ENCODE measurements at places on chromosomes 11 and 22.

DNA sequence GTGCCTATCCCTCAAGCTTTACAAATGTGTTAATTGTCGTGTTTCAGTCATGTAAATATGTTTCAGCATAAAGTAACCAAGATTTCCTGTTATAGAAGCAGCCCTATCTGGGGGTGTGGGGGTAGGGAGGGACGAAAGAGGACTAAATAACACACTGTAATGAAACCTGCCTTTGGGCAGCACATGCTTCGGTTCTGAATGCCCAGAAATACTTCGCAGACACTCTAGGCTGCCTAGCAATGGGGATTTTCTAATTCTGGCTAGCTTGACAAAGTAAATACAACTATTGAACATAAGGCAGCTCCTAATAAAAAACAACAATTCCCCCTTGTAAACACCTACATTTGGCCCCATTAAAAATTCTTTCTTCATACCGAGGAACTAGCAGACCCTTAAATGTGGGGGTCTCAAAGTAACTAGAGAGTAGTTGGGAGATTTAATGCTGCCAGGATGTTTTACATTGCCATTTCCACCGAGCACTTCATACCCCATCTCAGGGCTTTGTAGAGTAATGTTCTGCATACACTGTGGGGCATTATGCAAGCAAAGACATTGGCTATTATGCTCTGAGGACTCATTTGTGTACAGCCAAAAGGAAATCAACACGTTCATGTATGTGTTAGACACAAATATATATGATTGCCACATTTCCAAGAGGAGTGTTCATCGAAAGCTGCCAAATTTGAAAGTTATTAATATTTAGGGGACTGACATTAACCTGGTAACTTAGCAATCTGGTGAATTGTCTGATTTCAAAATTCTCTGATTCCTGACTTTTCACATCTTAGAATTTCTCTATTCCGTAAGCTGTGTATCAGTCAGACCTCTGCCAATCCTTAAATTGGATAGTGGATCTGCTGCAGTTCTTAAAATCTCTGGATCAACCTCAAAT lies 42.1 kb downstream of the PAX6 start:
- no peak for DNase-seq

DNA sequence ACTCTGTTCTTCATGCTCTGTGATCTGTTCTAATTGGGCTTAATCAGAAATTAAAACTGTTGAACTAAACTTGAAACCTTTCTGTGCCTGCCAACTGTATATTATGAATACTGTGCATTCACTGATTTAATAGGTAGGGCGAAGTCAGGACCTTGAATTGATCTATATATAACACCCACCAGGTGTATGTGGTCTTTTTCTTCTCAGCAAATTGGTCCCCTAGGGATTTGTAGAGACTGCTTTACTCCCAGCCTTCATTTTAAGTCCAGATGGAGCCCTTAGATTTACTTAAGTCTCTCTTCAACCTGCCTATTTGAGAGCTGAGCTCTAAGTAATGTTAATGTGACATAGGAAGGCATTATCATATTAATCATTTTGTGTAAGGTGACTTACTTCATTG lies 257.5 kb downstream of the TMEM135 start:
- no peak for DNase-seq

DNA sequence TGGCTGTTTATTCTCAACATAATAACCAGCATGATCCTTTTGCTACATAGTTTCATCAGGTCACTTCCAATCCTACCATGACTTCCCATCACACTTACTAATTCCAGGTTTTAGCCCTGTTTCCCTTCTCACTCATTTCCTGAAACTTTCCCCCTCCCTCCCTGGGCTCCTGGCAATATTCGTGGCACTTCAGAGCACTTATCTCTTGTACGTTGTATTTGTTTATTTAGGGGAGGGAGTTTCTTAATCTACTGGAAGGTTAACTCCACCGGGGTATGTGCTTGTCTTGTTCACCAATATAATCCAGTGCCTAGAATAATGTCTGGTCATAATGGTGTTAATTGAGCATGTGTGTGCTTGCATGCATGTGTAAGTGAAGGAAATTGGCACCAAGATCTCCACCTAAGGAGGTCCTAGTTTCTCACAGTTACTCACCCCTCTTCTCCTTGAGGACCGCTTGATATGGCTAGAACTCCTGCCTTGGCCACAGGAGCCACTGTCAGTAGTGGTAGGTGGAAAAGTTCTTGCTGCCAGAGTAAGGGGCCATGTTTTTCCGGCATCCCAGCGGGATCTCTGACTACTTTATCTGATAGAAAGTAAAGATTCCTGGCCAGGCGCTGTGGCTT lies 11.7 kb downstream of the EIF3L start:
- no peak for DNase-seq

DNA sequence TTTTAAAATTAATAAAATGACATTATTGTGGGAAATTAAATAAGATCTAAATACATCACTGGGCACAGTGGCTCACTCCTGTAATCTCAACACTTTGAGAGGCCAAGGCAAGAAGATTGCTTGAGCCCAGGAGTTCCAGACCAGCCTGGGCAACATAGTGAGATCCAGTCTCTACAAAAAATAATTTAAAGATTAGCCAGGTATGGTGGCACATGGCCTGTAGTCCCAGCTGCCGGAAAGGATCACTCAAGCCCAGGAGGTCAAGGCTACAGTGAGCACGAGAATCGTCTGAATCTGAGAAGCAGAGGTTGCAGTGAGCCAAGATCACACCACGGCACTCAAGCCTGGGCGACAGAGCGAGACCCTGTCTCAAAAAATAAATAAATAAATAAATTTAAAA lies 15.9 kb upstream of the CARD10 start:
- DNase-seq = no peak

- no peak for DNase-seq
Observed at GRCh38 chr22:47600281-47600680, 837.8 kb downstream of the TBC1D22A start.

GRCh38 chr22:36921309-36922104 lies 8.1 kb downstream of the CSF2RB start:
- peak; percentile 60 for DNase-seq

DNA sequence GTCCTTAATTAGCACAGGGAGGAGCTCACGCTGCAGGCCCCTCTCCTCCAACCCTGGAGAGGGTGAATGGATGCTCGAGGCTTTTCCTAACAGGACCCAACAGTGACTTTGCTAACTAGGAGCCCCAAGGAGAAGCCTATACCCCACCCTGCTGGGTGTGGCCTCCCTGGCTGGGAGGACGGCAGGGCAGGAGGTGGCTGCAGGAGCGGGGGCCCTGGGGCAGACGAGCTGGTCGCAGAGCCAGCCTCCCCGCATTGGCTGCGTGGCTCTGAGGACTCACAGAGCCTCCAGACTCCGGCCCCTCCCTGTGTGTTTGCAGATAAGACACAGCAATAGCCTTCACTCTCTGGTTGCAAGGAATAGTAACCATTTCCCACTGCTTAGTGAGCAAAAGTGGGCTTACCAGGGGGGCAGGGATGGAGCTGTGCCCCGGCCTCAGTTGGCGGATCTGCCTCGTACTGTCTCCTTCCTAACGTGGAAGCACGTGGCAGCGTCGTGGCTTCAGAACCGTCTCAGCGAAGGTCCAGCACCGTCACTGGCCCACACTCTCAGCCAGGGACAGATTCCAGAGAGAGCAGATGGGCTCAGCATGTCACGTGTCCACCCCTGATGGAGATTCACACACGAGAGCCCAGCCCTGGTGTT lies 1087.5 kb downstream of the BRD1 start:
- no peak for DNase-seq

- DNase-seq = peak; percentile 95
Observed at GRCh38 chr11:45518833-45519535, 146.4 kb downstream of the CHST1 start.

GRCh38 chr22:19796160-19796559 lies 35.6 kb downstream of the TBX1 start:
- no peak for DNase-seq

GRCh38 chr11:115164774-115165173 lies 339.4 kb downstream of the CADM1 start:
- no peak for DNase-seq

DNA sequence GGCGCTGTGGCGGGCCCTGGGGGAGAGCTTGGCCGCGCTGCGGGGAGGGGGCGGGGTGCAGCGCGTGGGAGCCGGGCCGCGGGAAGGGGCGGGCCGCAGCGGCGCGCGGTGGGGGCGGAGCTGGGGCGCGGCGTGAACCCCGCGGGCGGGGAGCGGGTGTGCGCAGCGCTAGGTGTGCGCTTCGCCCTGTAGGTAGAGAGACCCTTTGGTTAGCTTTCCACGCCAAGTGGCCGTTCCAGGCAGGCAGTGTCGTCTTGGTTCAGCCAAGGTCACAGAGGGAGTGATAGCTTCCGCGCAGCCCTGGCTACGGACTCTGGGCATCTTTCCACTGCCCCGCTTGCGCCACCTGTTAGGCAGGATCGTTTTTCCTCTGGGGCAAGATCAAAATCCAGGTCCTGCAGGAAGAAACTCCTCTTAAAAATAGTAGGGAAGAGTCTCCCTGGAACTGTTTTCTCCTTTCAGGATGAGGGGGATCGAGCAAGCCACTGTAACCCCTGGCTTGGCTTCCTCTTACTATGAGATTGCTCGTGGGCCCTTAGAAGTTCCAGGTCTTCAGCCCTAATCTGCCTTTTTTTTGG lies 434 bp downstream of the BANF1 start:
- no peak for DNase-seq

- no peak for DNase-seq
Observed at GRCh38 chr11:61752117-61752924, at the start of gene MYRF. Gene MYRF, plus strand, starts transcription at chr11:61752636. Its CDS starts 109 bp downstream, at chr11:61752745.

DNA sequence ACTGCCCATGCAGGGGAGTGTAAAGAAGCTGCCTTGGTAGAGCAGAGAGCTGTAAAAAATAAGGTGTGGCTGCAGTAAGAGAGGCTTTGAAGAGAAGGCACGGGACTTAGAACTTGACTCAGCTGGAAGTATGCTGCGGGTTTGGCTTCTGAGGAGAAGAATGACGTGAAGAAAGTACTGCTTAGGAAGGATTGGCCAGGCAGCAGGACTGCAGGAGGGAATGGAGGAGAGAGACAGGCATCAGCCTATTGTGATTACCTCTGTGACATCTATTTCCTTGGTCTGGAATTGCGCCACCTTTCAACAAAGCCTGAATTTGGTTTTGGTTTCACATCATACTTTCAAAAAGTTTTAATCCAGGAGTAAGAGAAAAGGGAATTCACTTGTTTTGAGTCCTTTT lies 22.5 kb downstream of the PRRG4 start:
- peak; percentile 84 for DNase-seq

DNA sequence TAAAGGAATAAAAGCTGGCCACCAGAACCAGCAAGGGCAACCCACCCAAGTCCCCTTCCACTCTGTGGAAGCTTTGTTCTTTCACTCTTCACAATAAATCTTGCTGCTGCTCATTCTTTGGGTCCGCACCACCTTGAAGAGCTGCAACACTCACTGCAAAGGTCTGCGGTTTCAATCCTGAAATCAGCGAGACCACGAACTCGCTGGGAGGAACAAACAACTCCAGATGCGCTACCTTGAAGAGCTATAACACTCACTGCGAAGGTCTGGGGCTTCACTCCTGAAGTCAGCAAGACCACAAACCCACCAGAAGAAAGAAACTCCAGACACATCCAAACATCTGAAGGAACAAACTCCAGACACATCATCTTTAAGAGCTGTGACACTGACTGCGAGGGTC lies 365.2 kb upstream of the LUZP2 start:
- DNase-seq = no peak

DNA sequence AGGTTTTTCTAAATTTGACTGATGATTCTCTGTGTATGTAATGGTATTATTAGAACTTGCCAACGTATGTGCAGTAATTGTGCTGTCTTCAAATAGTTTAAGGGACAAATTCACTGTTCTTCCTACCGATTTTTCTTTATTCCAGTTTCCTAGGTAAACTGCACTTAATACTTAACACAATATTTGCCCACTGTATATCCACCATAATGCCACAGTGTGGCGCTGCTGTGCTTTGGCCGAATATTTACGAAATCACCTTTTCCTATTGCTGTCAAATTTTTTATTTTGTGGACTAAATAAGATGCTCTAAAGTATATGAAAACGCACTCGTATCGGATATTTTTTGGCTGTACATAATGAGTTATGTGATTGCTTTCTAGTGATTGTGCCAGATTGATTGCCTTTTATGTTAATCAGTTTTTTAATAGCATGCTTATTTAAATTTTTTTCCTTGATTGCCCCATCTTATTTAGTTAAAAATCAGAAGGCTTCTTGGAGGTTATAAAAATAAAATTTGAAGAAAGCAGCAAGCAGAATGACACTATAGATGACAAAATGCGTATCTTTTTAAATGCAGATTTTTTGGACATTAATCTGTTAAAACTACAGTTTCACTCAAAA lies 10.5 kb downstream of the AASDHPPT start:
- peak; percentile 28 for DNase-seq

DNA sequence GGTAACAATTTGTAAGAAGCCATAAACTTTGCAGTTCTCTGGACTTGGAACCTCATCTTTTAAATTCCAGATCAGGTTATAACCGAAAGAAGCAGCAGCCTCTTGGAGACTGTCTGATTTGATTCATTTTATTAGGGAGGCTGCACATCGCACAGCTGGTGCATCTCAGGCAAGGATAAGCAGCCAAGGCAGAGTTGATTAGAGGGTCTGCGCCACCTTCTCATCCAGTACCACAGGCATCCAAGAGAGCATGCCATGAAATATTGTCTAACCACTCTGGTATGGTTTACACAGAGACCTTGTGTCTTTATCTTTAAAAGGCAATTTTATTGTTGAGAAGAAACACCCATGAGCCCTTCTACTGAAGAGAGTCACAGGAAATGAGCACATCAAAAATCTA lies 16.2 kb upstream of the CWF19L2 start:
- DNase-seq = no peak

DNA sequence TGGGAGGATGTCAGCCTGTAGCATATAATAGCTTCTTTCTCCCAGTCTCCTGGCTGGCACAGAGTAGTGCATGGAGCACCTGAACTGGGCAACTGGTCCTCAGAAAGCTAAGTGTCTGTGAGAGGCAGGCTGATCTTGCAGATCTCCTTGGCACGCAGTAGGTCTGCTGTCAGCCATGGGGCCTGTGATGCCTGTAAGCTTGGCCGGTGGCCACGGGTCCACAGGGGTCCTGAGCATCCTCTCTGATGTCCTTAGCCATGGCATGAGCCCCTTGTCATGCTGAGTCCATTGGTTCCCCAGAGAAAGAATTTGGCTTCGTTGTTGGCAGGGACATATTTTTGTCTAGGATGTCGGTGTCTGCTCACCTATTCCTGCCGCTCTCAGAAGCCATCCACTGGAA lies 25.0 kb downstream of the AMPD3 start:
- DNase-seq = no peak

GRCh38 chr11:126518972-126519690 lies 163.6 kb downstream of the ST3GAL4 start:
- no peak for DNase-seq

DNA sequence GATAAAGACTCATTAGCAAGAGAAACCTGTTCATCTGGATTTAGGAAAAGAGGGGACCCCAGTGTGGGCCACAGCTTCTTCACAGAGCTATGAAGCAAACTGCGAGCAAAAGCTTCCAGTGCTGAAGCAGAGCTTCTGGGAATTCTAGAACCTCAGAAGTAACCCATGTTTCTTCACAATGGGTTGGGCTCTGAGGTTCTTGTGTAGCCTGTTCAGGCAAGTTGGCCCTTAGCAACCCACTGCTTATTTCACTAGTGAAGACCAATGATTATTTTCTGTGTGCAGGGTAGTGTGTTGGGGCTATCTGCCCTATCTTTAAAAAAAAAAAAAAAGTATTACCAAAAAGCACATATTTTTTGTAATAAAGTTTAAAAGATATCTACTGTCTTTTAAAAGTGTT lies at the start of gene ACRV1:
ACRV1 (minus strand) TSS at position 101 of the 400 bp plus-strand sequence; CDS start at position 34, 67 bp downstream.
- no peak for DNase-seq

- peak; percentile 98 for DNase-seq
Observed at GRCh38 chr11:60978546-60979380, 7.3 kb downstream of the CD6 start.

- DNase-seq = peak; percentile 92
Observed at GRCh38 chr11:3123761-3124733, 41.1 kb downstream of the OSBPL5 start.
